ENCODE measurements at places on chromosomes 4 and X. TPM values are rescaled to one million over a fixed set of nuclear protein-coding genes. Genes with fewer than 3 reads are reported as not detected.
A peak's percentile ranks its signal among the peaks of the same experiment; 100 is the strongest.

The SLC9B1 gene
- 2.4 TPM for polyA plus RNA-seq

The MAGEB2 gene
- polyA plus RNA-seq, result not detected

The EMCN gene
- 111 TPM for polyA plus RNA-seq

The NIPAL1 gene
- polyA plus RNA-seq, result 10.5 TPM

The EPHA5 gene
- polyA plus RNA-seq, result 0.52 TPM

The NRK gene
- 13.9 TPM for polyA plus RNA-seq

The HTT-AS gene
- polyA plus RNA-seq, result not detected

The TBC1D25 gene
- polyA plus RNA-seq, result 12.5 TPM

DNA sequence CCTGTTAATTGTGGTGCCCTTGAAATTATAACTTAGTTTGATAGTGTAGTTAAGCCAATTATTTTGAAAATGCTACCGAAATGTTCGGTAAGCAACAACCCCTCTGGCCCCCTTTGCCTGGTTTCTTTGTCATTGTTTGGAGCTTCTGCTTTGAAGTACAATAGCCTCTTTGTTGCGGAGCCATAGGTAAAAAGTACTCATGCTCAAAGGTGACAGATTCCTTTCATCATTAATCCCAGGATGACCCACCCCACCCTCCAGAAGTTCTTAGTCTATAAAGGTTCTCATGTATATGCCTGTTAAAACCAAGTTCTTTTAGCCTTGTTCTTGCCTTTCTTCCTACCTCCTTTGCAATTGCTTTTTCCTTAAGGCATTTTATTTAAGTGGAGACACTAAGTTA, 42.4 kb upstream of the SMARCAD1 start:
- DNase-seq, result no peak

DNA sequence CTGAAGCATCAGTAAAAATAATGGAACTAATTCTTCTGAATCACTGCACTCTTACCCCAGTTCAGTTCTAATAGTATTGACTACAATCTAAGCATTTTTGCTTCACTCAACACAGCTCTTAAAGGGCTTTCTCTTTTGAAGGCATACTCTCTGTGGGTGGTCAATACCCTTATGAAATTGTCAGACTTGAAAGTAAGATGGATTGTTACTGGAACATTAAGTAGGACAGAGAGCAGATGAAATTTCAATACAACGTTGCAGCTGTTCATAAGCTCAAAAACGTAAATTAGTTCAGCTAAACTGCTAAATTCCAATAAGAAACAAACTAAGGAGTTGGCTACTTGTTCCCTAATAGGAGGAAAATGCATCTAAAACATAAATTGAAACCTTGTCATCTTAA, 352.3 kb upstream of the TENM3 start:
- no peak for DNase-seq

- no peak for DNase-seq
These were observed 567.8 kb downstream of the GBA3 start for GRCh38 chr4:23260511-23260910.

DNA sequence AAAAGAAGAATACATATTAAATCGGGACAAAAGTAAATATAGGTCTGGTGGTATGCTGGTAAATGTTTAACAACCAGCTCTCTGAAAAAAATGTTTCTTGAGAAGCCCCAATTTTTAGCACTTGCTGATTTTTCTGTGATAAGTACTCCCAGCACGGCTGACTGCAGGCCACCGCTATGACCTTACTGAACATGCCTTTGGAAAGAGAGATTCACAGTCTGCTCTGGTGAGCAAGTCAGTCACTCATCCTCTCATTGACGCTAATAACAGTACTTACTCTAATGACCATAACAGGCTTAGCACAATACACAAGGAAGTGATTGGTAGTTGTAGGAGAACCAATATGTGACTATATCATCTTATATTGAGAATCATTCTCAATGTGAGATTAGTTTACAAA, 98.9 kb upstream of the BLTP1 start:
- DNase-seq, result no peak

DNA sequence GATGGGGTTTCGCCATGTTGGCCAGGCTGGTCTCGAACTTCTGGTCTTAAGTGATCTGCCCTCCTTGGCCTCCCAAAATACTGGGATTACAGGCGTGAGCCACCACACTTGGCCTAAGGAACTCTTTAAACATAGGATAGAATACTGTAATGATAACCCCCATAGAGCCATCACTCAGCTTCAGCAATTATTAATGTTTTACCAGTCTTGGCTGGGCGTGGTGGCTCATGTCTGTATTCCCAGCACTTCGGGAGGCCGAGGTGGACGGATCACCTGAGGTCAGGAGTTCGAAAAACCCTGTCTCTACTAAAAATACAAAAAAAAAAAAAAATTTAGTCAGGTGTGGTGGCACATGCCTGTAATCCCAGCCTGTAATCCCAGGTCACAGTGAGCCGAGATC, 15.1 kb downstream of the EIF2S3 start:
- DNase-seq, result no peak

GRCh38 chr4:162116095-162116779, 47.6 kb downstream of the FSTL5 start:
- DNase-seq, result no peak

- no peak for DNase-seq
These were observed 264.8 kb downstream of the CAMK2D start for GRCh38 chr4:113496698-113497097.

DNA sequence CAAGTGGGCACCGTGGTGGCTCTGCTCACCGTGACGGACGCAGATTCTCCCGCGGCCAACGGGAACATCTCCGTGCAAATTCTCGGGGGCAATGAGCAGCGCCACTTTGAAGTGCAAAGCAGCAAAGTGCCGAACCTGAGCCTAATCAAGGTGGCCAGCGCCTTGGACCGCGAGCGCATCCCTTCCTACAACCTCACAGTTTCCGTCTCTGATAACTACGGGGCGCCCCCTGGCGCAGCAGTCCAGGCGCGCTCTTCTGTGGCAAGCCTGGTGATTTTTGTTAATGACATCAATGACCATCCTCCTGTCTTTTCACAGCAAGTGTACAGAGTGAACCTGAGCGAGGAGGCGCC, 2.7 kb downstream of the FAT4 start:
- DNase-seq, result peak; percentile 50

DNA sequence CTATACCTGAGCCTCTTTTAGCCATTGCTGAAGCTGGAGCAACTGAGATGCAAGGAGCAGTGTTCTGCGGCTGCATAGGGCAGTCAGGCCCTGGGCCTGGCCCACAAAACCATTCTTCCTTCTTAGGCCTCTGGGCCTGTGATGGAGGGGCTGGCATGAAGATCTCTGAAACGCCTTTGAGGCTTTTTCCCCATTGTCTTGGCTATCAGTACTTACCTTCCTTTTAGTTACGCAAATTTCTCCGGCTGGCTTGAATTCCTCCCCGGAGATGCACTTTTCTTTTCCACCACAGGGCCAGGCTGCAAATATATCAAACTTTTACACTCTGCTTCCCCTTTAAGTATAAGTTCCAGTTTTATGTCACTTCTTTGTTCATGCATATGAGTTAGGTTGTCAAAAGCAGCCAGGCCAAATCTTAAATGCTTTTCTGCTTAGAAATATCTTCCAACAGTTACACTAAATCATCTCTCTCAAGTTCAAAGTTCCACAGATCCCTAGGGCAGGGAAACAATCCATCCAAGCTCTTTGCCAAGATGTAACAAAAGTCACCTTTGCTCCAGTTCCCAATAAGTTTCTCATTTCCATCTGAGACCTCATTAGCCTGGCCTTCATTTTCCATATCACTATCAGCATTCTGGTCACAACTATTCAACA, 194.4 kb upstream of the PCDH7 start:
- no peak for DNase-seq

DNA sequence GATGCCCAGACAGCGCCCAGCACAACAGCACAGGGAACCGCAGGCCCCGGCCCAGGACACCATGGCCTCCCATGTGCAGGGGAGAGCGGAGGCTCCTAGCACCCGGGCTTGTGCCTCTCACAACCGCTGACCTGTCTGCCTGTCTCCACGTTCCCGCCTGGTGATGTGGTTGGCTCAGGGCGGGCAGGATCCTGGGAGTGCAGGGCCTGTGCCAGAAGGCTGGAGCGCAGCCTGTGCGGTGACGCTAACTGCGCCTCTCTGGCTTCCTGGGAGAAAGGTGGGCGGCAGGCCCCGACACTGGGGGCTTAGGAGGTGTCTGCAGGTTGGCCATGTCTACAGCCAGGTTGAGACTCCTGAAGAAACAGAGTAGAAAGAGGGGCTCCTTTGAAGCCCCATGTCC, 48.7 kb downstream of the CPZ start:
- no peak for DNase-seq

DNA sequence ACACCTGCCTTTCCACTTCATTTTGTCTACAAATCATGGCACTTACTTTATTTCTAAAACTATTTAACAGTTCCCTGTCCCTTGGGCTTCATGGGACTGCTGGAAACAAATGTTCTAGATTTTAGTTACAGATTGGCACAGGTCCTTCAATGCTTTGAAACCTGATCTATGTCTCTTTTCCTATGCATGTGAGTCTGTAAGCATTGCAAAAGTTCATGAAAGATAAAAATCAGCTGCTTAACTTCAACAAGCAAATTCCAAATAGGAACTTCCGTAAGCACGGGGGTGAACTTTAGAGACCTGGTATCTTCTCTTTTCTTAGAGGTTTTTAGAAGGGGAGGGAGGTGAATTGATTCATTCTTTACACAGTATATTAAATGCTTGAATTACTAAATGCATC, 9.5 kb downstream of the LGI2 start:
- DNase-seq, result no peak

DNA sequence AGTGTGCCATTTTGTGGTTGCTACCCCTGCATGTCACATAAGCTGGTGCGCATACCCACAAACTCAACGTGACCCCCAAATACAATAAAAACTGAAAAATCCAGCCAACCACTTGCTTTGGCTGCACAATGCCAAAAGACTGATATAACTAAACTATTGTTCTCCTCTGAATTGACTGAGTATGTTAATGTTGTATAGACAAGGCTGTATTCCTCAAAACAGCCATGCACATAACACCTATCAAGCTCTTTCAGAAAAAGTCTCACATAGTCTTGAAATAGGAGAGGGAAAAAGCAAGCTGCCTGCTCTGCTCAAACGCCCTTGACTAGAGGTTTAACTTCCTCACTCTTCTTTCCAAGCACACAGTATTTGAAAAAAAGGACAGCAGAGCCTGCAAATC, 126.4 kb upstream of the NOCT start:
- no peak for DNase-seq

GRCh38 chrX:54230435-54231148, 47.5 kb upstream of the FAM120C start:
- DNase-seq, result no peak

GRCh38 chr4:161321706-161322105, 842.1 kb downstream of the FSTL5 start:
- DNase-seq, result no peak

DNA sequence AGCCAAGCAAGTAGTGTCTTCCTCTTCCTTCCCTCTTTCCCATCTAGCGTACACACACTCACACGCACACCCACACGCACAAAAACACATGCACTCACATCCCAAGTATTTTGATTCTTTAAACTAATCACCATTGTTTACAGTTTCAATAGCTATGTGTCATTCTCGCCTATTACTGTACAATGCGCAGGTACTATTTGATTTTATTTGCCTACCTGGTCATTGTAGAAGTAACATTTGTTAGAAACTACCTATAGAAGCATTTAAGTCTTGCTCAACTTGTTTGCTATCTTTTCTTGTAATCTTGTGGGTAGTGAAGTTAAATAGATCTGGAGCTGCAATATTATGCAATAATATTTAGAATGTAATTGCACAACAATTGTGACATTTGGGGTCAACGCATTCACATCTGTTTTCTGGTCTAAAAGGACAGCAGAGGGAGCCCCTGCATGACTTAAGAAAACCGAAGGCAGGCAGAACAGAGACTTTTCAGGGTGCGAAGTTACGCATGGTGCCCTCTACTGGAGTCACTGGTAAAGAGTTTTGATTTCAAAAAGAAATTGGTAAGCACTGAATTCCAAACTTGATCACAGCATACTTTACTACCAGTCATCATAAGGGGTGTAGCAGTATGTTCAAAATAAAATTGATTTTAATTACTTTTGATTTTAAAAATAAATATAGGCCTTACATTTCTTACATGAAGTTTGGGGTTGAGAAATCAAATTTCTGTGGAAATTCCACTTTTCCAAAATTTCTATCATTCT, 503.3 kb upstream of the FAM241A start:
- DNase-seq, result peak; percentile 77

DNA sequence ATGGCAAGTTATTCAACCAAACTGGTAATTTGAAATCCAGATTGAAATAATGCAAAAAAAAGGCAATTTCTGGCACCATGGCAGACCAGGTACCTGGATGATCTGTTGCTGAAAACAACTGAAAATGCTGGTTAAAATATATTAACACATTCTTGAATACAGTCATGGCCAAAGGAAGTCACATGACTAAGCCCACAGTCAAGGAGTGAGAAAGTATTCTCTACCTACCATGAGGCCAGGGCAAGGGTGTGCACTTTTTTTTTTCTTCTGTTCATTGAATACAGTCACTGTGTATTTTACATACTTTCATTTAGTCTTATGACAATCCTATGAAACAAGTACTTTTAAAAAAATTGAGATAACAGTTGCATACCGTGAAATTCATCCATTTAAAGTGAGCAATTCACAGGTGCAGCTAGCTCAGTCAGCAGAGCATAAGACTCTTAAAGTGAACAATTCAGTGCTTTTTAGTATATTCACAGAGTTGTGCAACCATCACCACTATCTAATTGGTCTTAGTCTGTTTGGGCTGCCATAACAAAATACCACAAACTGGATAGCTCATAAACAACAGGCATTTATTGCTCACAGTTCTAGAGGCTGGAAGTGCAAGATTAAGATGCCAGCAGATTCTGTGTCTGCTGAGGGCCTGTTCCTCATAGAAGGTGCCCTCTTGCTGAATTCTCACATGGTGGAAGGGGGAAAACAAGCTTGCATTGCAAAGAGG, 4.8 kb upstream of the MPP1 start:
- no peak for DNase-seq

DNA sequence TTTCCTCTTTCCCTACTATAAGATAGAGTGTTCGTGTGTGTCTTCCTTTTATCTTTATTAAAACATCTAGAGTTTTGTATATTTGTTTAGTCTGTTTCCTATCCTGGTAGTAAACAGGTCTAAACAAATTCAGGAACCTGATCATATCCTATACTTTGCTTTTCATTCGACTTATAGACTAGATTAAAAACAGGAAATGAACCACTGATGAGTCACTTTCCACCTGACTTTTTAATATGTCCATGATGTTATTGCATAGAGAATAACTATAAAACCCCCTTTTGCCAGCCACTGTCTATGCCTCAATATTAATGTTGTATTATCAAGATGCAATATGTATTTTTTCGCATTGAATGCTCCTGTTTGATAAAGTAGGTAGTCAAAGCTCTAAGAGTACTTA, 1794.0 kb downstream of the STIM2 start:
- DNase-seq, result no peak
